ENCODE measurements at places on chromosomes 12 and 14. TPM values are rescaled to one million over a fixed set of nuclear protein-coding genes. Genes with fewer than 3 reads are reported as not detected.

The LYZ gene
- not detected for total RNA-seq

The TPH2 gene
- not detected for total RNA-seq

The LAG3 gene
- total RNA-seq, result 43.0 TPM

GRCh38 chr12:28457785-28458184 lies 267.5 kb downstream of the CCDC91 start:
- no peak for DNase-seq

DNA sequence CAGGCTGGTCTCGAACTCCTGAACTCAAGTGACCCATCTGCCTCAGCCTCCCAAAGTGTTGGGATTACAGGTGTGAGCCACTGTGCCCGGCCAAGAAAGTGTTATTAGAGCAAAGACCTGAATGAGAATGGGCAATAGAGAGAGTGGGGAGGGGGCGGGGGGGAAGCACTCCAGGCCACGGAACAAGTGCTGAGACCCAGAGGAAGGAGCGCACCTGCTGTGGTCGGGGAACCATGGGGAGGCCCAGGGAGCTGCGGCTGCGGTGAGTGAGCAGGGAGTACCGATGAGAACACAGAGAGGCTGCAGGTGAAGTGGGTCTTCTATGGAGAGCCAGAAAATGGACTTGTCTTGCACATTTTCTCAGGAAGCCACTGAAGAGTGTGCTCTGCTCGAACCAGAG lies 10.8 kb downstream of the SMIM41 start:
- DNase-seq, result no peak

- DNase-seq, result no peak
Measured at GRCh38 chr14:69088586-69088985, 64.3 kb downstream of the DCAF5 start.

DNA sequence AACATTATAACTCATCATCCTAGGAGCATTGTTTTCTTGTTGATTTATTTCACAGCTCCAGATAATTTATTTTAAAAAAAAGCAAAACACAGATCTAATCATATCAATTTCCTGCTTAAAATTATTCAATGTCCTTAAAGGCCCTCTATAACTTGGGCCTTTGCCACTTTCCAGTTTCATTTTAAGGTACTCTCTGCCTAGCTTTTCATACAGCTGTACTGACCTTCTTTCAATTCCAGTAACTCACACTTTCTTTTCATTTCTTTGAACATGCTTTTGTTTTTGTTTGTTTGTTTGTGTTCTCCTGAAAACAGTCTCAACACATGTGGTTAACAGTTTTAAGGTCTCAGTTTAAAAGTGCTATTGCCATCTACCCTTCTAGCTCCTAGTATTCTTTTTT lies 281.9 kb downstream of the ACSS3 start:
- DNase-seq, result no peak

All from activated CD8-positive, alpha-beta T cell treated with anti-CD3 and anti-CD28 coated beads, Interleukin-2, amount 10 ng/mL, durations not matched to agents 7 days and 5 days (primary cell).